ENCODE measurements at places on chromosomes 4 and X.

DNA sequence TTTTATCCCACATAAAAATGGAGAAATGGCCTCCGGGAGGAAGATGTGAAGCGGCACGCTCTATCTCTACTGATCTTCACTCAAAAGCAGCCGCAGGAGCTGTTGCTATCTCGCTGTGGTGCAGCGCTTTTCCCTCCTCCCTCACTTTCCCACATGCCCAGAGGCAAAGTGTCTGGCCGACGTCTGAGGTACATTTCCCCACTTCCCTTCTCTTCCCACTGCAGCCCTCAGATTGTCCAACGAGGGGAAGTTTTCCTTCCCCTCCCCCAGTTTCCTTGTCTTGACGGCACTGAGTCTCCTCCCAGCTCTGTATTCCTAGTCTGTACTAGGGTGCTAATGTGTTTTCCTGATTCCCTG, 660 bp upstream of the COL25A1 start:
- no peak for DNase-seq

DNA sequence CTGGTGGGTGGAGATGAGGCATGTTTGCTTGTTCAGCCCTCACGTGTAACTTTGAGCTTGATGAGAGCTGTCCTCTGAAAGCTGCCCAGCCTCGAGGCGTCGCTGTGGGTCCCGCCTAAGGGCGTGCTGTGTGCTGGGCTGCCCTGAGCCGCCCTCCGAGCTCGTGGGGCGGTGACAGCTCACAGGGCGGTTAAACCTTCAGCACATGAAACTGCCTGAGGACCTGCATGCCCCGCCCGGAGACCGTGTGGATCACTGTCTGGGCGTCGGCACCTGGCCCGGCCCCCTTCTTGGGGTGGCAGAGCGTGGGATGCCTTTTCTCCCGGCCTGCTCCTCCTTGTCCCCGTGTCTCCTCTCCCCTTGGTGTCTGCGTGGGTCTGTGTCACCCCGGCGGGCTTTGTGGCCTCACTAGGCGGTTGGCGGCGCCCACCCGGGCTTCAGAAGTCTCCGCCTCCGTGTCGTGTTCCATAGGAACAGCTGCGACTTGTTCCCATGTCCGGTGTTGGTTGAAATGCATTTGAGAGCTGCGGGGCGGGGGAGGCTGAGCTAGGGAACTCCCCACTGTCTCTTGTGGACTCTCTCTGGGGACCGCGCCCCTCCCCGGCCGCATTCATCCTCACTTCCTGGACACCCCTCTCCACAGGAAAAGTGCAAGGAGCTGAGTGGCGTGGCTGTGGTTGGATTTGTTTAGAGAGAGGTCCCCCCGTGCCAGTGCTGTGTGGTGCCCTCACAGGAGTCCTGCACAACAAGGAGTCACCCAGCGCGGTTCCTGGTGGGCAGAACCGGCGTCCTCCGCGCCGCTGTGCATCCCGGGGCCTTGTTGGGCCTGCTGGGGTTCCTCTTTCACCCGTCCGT, 6.8 kb downstream of the AKAP17A start:
- no peak for DNase-seq

GRCh38 chr4:87101543-87102199, 118.7 kb downstream of the KLHL8 start:
- no peak for DNase-seq

- DNase-seq: no peak
Measured at GRCh38 chrX:53159184-53159583, 65.2 kb downstream of the KANTR start.

DNA sequence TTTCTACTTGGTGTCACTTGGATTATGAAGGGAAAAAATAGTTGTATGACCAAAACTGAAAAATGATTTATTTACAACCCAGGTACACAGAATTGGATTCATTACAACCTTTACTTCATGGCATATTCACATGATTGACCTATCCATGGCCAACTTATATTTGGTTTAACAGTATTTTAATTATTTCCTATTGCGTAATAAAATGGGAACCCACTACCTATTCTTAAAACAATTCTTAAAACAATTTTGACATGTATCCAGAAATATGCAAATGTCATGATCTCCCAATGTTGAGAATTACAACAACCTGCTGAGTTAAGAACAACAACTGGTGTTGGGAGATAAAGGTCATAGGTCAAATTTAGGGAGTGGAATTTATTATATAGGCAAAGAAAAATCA, 54.8 kb upstream of the DDX53 start:
- no peak for DNase-seq

GRCh38 chrX:83934220-83934619, 73.3 kb downstream of the CYLC1 start:
- no peak for DNase-seq

DNA sequence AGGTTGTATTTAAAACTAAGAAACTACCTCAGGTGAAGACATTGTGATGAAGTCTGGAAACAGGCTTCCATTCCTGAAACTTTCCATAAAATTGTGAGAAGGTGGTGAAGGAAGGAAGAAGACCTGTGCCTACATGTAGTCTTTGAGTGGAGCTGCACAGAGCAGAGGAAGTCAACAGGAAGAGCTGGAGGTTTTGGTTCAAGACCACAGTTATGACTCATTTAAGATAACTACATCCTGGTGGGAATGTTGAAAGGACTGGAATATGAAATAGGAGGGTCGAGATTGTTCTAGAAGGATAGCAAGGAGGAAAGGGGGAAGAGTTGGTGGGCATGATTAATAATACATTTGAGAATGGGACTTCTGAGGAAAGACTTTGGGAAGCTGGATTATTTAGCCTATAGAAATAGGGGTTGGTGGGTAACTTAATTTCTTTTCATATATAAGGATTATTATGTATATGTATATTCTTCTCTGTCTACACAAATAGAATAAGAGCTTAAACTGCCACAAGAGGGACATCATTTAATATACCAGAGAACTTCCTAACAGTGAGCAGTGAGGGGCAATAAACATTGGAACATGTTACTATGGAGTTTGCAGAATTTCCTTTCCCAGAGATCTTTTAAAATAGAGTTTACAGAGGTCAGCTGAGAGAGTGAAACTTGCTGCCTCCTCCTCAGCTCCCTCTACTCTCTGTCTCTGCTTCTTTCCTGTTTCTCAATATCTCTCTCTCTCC, 23.5 kb downstream of the AWAT2 start:
- no peak for DNase-seq

- DNase-seq: no peak
Measured at GRCh38 chr4:115121351-115122043, 8.1 kb upstream of the NDST4 start.

- no peak for DNase-seq
Measured at GRCh38 chr4:7199771-7200441, 7.6 kb downstream of the SORCS2 start.

- DNase-seq: no peak
Measured at GRCh38 chr4:159451006-159451405, 348.1 kb downstream of the RAPGEF2 start.

Data from activated CD8-positive, alpha-beta memory T cell treated with anti-CD3 and anti-CD28 coated beads for 1 hour (primary cell).